ENCODE measurements at places on chromosomes 5 and 9.

DNA sequence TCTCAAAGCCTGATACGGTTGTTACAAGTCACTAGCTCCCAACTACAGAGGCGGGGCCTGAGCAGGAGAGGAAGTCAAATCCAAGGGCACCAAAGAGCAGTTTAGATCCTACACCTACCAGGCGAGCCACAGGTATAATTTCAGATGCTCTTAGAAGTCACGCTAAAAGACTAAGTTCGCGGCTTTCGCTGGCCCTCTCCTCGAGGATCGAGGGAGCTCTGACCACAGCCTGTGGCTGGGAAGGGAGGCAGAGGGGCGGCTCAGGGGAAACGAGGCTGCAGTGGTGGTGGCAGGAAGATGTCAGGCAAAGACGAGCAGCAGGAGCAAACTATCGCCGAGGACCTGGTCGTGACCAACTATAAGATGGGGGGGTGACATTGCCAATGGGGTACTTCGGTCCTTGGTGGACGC lies 48.6 kb downstream of the SEMA4D start:
- no peak for DNase-seq

- no peak for DNase-seq
Measured at GRCh38 chr9:81417299-81417675, 272.1 kb downstream of the TLE1 start.

DNA sequence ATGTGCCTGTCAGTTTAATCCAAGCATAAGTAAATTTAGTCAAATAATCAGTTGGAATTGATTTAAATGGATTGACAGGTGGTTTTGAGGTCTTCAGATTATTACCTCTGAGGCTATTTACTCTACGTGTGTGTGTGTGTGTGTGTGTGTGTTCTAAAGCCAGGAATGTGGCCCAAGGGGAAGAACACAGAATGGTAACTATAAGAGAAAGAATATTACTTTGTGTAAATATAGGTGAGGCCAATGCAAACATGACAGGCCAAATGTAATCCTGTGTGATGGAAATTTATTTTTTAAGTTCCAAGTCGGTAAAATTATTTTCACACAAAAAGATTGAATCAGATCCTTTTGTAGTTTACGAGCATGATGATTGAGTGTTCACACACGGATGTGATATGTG lies 390.0 kb downstream of the PLK2 start:
- DNase-seq = no peak

DNA sequence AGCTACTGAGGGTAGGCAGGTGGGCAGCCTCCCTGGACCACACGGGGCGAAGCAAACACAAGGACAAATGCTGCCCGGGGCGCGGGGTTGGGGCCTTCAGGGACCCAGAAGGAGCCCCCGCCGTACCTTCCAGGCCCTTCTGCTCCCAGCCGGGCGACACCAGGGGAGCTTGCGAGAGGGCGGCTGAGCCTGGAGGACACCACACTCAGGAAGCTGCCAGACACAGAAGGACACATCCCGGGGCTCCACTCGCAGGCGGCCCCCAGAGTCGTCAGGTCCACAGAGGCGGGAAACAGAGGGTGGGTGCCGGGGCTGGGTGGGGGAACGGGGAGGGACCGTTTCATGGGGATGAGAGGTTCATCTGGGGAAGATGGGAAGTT lies 58.5 kb upstream of the UBAC1 start:
- DNase-seq = no peak

GRCh38 chr9:106773750-106774149 lies 89.2 kb upstream of the ZNF462 start:
- DNase-seq = no peak

GRCh38 chr9:119898316-119898715 lies 529.1 kb upstream of the BRINP1 start:
- no peak for DNase-seq

- DNase-seq = no peak
Measured at GRCh38 chr5:2461701-2462691, 289.5 kb downstream of the IRX2 start.

GRCh38 chr5:96577909-96578308 lies 84.3 kb upstream of the CAST start:
- no peak for DNase-seq

DNA sequence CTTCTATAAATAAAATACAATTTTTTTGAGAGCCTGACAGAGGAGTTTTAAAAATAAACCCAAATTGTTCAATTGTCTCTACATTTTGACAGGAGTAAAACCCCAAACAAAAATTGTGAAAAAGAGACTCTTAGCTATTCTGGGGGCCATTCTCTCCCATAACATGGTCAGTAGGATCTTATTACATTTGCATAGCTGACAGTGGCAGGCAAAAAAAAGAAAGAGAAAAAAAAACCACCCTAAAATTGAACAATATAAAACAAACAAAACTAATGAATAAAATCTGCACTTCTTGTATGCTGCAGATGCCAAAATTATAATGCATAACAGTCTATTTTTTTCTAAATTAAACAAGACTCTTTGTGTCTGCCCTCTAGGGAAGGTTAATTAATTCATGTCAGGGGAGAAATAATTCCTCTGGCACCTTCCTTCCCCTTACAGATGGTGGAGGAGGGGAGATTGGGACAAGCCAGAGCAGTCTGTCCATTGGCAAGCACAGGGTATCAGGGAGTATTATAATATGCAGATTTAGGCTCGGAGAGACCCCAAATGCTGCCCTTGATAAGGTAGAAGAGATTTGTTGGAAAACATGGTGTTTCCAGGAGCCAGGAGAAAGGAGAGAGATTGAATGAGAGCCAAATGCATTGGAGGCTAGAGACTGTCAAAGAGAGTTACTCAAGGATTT lies 79.7 kb upstream of the CDH6 start:
- DNase-seq = no peak

- DNase-seq = no peak
Measured at GRCh38 chr5:169753795-169754194, 116.7 kb downstream of the DOCK2 start.

GRCh38 chr5:149940941-149941644 lies 3.5 kb downstream of the PDE6A start:
- DNase-seq = no peak

- DNase-seq = no peak
Measured at GRCh38 chr9:6197330-6197729, 18.3 kb upstream of the IL33 start.

GRCh38 chr5:74543162-74543995 lies 97.1 kb downstream of the ENC1 start:
- no peak for DNase-seq

DNA sequence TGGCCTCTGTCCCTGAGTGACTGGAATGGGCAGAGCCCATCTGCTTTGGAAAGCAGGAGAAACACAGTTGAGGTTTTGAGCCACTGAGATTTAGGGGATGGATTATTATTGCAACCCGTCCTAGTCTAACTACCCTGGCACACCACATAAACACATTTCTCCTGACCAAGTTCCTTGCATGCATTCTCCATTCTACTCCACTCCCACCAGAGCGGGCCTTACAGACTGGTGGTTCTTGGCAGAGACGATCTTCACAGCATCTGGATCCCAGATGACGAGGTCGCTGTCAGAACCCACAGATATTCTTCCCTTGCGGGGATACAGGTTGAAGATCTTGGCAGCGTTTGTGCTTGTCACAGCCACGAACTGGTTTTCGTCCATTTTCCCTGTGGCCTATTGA lies 111.0 kb downstream of the DPYSL3 start:
- no peak for DNase-seq

DNA sequence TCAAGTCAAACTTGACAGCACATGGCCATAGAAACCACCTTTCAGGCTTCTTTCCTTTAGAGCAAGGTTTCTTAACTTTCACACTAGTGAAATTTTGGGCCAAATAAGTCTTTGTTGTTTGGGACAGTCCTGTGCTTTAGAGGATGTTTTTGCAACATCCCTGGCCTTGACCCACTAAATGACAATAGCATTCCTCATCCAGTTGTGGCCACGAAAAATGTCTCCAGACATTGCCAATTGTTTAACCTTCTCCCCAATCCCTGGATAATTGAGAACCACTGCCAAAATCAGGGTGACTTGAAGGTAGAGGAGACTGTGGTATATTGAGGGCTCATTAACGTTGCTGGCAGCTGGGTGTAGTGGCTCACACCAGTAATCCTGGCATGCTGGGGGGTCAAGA lies 72.0 kb downstream of the ALDH1A1 start:
- no peak for DNase-seq

- no peak for DNase-seq
Measured at GRCh38 chr9:128082151-128082550, 14.1 kb downstream of the SLC25A25 start.

DNA sequence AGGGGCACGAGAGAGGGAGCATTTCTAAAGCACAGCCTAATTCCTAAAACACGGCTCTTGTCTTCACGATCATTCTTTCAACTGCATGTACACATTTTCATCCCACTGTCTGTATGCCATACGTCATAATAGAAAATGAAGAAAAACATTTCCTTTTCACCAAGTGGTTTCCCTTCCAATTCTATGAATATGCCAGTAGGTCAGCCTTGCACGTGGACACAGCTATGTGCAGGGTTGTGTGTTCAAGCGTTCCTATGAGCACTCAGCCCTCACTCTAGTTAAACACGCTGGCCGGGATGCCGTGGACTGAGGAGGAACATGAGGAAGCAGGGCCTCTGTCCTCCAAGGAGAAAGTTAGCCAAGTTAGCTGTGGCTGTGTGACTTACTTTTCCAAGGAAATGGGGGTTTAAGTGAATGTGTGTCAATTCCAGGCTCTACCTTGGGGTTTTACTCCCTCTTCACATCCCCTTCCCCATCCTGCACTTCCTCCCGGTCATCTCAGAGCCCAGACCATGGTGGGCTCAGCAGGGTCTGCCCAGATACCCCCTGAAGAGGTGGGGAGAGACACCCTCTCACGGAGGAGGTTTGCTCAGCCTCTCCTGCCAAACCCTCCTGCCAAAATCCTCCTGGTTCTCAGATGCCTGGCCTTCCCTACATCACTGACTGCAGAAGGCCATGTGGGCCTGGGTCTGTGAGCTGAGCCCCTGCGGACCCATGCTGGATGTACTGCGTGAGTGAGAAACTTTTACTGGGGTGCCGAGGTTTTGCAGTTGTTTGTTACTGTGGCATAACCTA lies 230.6 kb downstream of the FSTL4 start:
- no peak for DNase-seq

- no peak for DNase-seq
Measured at GRCh38 chr9:86508208-86508903, 154.1 kb upstream of the TUT7 start.

- no peak for DNase-seq
Measured at GRCh38 chr9:127722055-127722745, 6.3 kb downstream of the TTC16 start.

DNA sequence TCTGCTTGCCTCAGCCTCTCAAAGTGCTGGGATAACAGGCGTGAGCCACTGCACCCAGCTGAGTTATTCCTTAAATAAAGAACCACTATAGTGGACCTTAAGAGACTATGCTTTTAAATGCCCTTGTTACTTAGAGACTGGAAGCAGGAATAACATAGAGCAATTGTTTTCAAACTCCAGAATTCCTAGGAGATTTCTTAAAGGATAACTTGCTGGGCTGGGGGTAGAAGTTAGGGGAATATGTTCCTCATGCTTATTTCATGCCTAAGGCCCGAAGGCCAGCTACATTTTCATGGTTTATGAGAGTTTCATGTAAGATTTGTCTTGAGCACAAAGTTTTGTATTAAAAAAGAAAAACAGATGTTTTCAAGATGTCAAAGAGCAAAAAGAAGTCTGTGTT lies 48.2 kb downstream of the CSNK1A1 start:
- no peak for DNase-seq

DNA sequence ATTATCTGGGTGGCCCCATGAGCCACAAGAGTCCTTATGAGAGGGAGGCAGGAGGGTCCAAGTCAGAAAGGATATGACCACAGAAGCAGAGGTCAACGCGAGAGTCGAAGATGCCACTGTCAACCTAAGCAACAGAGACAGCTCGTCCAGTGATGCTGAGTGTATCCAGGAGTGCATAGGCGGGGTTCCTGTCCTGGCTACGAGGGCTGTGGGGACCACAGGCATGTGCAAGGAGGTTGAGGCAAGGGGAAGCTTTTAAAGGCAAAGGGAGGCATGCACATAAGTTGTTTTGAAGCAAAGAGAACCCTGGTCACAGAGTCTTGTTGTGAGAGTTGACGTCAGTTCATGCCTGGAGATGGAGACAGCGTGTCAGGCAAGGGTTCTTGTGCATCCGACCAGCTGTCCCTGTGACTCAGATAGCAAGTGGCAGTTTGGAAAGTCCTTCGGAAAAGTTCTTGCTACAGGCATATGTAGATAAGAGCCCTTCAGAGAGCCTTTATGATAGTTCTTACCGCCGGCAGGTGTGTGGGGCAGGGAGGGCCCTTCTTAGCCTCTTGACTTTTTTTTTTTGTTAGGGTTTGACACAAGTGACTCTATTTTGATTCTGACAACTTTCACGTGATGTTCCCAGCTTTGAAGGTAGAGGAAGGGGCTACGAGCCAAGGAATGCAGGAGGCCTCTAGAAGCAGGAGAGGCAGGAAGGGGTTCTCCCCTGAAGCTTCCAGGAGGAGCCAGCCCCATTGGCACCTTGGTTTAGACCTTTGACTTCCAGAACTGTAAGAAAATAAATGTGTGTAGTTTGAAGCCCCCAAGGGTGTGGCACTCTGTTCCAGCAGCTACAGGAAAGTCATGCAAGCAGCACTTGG lies 66.0 kb upstream of the FCN1 start:
- DNase-seq = no peak

DNA sequence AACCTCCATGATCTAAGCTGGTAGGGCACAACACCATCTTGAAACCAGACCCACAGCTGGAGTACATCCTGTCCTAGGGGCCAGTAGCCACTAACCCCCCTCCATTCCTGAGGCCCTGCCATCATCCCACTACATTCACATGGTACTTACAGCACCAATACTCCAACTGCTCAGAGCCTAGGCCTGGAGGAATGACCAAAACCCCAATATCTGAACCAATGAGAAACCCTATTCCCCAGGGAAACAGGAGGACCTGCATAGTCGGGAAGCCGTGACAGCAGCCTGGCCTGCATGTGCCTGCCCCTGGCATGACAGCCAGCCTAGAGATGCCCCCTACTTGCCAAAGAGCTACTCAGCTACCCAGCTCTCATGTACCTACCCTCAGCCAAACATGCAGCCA lies 65.4 kb upstream of the DMRT1 start:
- DNase-seq = no peak

DNA sequence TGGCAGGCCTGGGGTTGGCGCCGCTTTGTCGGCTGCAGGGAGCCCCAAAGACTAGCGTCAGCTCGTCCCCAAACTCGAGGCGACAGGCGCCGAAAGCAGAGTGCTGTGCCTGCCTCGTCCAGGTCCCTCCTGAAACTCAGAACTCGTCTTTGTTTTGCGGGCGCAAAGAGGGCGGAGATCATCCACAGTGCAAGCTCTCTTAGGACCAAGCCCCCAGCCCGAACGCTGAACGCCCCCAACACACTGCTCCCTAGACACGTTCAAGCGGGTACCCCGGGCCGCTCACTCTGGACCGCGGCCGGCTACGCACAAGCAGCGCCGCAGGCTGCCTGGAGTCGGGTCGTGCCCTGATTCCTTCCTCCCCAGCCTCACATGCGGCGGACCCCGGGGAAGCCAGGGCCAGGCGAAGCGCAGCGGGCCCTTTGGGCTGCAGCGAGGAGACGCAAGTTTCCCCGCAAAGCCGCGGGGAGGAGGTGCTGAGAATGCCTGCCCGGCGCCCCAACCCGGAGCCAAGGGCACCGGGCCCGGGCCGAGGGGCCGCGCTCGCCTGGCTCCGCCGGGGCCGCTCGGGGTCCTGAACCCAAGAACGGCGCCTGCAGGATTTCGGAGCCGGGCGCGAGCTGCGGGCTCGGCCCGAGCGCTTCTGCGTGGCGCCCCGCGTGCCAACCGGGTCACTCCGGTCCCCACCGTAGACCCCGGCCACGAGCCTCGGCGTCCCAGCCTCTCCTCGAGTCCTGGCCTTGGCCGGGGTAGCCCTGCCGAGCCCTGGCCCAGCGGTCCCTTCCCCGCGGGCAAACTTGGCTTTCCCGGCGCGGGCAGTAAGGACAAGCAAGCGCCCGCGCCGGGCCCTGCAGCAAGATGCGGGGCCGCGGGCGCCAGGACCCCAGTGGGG lies 738 bp downstream of the FSTL4 start:
- DNase-seq = peak; percentile 6

Measured in stimulated activated CD4-positive, alpha-beta T cell treated with anti-CD3 and anti-CD28 coated beads, Interleukin-1b, Interleukin-23, amount 100 ng/mL, for 24 hours (primary cell).